ENCODE measurements at places on chromosomes 12 and 14. TPM values are rescaled to one million over a fixed set of nuclear protein-coding genes. Genes with fewer than 3 reads are reported as not detected.

Gene DTX1
- 4.1 TPM for total RNA-seq

Gene JPH4
- not detected for total RNA-seq

Gene KLRD1
- total RNA-seq: 4.3 TPM

Gene WSCD2
- total RNA-seq: not detected

Gene ITPK1
- 33.1 TPM for total RNA-seq

Gene FMNL3
- total RNA-seq: 36.5 TPM

Gene ARL1
- 48.7 TPM for total RNA-seq

Gene MANSC1
- total RNA-seq: 0.34 TPM

Gene TAS2R7
- total RNA-seq: not detected

Gene NFYB
- 26.4 TPM for total RNA-seq

Gene CCDC175
- total RNA-seq: not detected

Gene KCTD10
- 30.0 TPM for total RNA-seq

Gene A2M
- 0.36 TPM for total RNA-seq

Gene RABGGTA
- total RNA-seq: 43.3 TPM

- no peak for DNase-seq
Measured at GRCh38 chr12:72135021-72135301, 137.2 kb upstream of the TRHDE start.

DNA sequence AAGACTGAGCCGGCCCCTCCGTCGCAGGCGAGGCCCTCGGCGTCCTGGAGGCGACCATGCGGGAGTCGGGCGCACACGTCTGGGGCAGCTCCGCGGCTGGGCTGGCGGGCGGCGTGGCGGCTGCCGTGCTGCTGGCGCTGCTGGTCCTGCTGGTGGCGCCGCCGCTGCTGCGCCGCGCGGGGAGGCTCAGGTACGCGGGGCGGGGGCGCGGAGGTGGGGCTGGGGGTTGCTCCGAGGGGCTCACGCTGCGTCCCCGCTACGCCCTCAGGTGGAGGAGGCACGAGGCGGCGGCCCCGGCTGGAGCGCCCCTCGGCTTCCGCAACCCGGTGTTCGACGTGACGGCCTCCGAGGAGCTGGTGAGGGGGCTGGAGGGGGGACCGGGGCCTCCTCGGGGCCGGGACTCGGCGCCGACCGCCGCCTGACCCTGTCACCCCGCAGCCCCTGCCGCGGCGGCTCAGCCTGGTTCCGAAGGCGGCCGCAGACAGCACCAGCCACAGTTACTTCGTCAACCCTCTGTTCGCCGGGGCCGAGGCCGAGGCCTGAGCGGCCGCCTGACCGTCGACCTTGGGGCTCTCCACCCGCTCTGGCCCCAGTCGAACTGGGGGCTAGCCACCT is 7.8 kb downstream of the AMN start:
- DNase-seq: no peak

DNA sequence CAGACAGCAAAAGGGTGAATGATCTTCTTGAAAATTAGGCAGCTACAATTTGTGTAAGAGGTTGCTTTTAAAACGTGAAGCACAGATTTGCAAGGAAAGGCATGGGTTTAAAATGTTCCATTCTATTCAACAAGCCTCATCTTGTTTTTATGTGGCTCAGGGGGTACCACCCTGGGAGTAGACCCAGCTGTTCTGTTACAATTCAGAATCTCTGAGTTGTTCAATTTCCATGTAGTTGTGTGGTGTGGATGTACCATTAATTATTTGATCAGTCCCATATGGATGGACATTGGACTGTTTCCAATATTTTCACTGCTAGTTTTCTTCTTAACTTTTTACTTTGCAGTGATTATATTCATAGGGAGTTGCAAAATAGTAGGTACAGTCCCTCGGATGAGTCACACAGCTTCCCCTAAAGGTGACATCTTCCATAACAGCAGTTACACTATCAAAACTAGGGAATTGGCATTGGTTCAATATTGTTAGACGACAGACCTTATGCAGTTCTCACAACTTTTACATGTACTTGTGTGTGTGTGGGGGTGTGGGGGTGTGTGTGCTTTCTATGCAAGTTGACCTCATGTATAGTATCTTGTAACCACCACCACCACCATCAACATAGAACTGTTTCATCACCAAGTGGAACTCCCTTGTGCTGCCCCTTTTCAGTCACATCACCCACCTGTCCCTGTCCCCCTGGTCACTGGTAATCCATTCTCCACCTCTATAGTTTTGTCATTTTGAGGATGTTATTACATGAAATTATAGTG is 59.0 kb upstream of the CAPRIN2 start:
- DNase-seq: no peak

GRCh38 chr14:106831322-106831720 is 1304.9 kb downstream of the TMEM121 start:
- peak; percentile 57 for DNase-seq

GRCh38 chr14:51093371-51094281 is 1.3 kb downstream of the TRIM9 start:
- DNase-seq: peak; percentile 57

DNA sequence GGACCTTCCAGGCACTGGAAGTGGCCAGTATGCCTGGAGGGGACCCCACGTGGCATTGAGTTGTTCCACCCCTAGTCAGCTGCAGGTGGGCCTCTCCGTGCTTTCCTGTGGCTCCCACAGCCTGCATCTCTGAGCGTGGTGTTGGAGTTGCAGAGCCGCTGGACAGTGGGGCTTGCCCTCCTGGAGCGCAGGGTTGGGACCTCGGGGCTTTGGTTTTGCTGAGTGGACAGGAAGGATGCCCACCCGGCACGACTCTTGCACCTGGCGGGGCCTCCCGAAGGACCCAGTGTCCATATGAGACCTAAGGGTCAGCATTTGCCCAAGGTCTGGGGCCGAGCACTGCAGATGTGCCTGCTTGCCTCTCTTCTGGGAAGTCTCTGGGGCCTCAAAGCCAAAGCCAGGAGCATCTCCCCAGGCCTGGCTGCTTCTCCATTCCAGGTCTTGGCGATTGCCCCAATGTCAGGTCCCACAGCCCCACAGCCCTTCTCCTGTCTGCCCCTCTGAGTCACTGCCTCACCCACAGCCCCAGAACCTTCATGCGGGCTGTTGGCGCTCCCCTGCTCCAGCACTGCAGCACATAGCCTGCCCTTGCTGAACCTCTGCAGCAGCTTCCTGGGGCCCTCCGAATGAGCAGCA is 1.5 kb downstream of the PACS2 start:
- DNase-seq: no peak

DNA sequence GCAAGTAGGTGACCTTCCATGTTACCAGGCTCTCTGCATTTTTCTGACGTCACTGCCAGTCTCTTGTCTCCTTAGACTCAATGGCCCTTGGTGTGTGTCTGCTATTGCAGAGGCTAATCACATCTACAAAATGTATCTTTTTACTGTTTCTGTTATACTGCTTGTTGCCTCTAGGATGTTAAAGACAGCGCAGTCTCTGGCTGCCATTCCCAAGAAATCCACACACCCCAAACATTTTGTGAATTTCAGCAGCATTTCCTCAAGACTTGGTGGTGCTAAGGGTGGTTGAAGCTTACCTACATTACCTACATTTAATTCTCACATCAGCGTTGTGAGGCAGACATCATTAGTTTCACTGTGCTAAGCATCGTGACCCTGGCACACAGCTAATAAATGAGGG is 87.2 kb downstream of the C12orf75 start:
- DNase-seq: no peak

GRCh38 chr12:2260441-2260840 is 207.7 kb downstream of the CACNA1C start:
- DNase-seq: no peak

DNA sequence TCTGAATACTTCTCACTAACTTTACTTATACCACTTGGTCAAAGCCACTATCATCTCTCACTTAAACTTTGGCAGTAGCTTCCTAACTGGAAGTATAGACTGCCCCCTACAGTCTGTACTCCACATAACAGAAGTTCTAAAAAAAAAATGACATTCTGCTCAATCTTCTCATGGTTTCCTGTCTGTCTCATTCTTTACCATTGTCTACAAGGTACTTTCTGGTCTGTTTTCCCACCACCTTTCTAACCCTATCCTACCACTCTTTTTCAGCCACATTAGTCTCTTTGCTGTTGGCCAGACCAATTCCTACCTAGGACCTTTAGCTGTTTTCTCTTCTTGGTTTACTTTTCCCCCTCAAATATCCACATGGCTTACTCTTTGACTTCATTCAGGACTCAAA is 14.7 kb downstream of the CPSF6 start:
- peak; percentile 22 for DNase-seq

GRCh38 chr12:128268379-128268995 is 1.5 kb downstream of the TMEM132C start:
- no peak for DNase-seq

GRCh38 chr14:93960108-93960475 is 16.3 kb downstream of the ASB2 start:
- no peak for DNase-seq

DNA sequence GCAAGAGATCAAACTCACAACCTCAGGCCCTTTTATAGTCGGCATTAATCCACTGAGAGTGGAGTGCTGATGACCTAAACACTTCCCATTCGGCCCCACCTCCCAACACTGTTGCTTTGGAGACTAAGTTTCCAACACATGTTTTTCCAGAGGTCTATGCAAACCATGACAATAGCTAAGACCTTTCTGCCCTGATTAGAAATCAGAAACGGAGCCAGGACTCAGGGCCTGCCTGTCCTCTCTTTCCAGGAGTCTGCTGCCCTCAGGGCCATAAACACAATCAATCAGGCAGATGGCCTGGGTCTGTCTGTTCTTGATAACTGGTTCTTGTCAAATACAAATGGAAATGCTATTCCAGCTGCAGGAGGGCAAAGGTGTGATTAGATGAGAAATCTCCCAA is 97.2 kb upstream of the PSMC1 start:
- DNase-seq: no peak

GRCh38 chr12:95648990-95649791 is 97.9 kb upstream of the USP44 start:
- no peak for DNase-seq

DNA sequence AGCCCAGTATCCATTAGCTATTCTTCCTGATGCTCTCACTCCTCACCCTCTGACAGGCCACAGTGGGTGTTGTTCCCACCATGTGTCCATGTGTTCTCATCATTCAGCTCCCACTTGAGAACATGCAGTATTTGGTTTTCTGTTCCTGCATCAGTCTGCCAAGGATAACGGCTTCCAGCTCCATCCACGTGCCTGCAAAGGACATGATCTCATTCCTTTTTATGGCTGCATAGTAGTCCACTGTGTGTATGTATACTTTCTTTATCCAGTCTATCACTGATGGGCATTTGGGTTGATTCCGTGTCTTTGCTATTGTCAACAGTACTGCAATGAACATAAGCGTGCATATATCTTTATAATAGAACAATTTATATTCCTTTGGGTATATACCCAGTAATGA is 8.9 kb downstream of the ATG2B start:
- no peak for DNase-seq

DNA sequence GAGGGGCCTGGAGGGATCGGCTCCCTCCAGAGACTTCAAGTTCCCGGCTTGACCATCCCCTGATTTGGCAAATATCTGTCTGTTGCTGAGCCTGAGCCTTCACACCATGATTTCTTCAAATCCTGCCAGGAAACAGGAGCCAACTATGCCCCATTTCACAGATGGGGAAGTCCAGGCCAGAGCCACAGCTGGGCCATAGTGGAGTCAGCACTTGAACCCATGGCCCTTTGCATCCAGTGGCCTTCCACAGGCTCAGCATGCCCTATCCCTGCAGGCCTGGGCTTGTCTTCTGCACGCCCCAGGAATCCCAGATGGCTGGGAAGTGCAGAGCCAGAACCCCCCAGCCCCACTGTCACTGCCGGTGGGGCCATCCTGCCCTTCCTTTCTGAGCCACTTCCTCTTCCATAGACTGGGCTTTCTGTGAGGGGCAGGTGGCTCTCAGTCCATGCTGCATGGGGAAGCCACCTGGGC is 44.9 kb downstream of the CYP46A1 start:
- no peak for DNase-seq

- DNase-seq: peak; percentile 96
Measured at GRCh38 chr12:47812797-47813510, 6.7 kb downstream of the HDAC7 start.

DNA sequence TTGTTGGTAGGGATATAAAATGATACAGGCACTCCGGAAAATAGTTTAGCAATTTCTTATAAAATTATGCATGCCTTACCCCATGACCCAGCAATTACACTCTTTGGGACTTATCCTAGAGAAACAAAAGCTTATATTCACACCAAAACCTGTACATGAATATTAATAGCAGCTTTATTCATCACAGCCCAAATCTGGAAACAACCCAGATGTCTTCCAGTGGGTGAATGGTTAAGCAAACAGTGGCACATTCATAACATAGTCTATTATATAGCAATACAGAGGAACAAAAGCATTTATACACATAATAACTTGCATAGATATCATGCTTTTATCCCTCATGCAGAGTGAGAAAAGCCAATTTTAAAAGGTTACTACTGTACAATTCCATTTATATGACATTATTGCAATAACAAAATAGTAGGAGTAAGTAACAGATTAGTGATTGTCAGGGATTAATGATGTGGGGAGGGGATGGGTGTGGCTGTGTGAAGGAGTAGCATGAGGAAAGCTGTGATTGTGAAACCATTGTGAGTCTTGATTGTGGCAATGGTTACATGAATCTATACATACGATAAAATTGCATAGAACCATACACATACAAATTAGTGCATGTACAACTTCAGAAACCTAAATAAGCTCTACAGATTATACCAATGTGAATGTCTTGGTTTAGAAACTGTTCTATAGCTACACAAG is 363.1 kb upstream of the OR4E1 start:
- DNase-seq: no peak

DNA sequence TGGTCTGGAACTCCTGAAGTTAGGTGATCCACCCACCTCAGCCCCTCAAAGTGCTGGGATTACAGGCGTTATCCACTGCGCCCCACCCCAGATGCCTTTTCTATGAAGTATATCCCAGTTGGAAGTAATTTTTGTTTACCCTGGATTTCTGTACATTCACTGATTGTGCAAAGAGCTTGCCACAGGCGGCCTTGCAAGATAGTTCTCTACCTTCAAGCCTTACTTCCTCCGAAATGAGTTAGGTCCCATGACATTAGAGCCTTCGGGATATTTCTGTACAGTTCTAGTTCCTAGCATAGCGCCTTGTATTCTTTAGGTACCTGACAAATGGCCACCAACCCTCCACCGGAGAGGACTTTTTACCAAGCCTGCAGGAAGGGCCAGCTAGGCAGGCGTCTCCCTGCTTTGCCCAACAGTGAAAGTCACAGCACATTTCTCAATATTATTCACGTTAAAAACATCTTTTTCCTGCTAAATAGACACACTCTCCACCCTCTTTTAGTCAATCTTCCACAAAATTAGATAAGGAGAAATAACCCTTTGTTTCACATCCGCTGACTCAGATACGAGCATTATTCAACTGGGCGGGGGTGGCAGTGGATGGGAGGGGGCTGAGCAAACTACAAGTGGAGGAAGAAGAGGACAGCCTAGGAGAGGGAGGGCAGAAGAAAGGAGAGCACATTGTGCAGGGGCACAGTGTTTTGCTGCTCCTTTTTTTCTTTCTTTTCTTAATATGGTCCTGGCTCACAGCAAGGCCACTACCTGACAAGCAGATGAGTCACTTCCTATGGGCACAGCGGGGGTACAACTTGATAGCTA is 40.0 kb upstream of the CAPRIN2 start:
- no peak for DNase-seq

GRCh38 chr14:100679707-100680438 is 46.8 kb upstream of the DLK1 start:
- DNase-seq: no peak
